ENCODE measurements at places on chromosomes 7 and 10.

DNA sequence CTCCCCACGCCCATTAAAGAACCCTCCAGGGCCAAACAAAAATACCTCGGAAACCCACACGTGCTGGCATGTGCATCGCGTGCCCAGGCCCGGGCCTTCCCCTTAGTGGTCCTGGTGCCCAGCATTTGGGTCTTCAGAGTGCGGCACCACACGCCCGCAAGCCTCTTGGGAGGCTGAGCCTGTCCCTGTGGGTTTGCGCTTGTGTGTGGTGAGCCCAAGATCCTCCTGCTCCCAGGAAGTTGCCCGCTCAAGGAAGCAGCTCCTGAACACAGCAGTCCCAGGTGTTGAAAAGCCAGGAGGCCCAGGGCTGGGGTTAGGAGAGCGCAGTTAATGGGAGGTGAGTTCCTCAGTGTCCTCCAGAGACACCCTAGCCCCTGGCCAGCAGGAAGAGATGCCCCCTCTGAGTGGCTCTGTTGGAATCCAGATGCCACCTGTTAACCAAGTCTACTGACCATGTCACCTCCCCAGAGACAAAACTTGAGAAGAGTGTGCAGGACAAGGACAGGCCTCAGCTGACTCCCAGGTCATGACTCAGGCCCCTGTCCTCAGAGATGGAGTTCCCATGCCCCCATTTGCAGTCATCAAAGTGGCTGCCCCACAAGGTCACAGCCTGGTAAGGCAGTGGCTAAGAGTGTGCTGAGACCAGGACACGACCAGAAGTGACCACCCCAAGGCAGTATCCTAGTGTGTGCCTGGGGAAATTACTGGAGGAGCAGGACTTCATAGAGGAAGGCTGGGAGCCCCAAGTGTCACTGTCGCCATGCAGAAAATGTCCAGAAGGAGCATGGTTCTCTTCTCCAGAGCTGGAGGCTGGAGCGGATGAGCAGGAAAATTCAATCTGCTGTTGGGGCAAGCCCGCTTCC, 5.2 kb downstream of the FZD9 start:
- no peak for DNase-seq

DNA sequence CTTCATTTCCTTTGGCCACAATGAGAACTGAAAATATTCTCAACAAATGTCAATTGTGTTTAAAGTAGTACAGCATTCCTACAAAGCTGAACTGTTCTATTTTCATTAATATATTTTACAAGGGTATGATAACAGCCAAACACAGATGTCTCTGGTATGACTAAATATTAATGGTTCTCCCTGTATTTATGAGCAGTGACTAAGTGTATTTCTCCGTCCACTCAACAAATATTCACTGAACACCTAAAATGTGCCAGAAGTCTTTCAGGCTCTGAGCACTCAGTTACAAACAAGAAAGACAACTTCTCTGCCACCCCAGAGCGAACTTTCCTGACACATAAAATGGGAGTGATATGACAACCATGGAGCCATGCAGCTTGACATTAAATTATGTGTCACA, 135.6 kb downstream of the VPS41 start:
- DNase-seq: no peak

DNA sequence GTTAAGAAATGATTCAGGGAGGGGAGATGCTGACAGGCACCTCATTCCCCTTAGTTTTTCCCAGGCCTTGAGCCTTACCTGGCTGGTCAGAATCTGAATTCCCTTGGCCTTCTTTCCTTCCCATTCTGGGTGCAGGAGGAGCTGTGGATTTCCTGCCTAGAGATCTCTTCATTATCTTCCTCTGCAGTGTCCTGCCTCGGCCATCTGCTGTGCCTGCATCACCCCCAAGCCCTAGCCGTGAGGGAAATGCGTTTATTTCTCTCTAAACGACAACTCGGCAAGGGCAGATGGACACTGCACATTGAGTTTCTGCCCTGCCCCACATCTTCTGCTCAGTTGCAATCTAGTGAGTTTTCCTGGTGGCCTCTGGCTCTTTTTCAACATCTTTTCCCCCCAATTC, 26.7 kb downstream of the ZCWPW1 start:
- DNase-seq: no peak

GRCh38 chr10:65518379-65518778, 1407.5 kb upstream of the LRRTM3 start:
- no peak for DNase-seq

DNA sequence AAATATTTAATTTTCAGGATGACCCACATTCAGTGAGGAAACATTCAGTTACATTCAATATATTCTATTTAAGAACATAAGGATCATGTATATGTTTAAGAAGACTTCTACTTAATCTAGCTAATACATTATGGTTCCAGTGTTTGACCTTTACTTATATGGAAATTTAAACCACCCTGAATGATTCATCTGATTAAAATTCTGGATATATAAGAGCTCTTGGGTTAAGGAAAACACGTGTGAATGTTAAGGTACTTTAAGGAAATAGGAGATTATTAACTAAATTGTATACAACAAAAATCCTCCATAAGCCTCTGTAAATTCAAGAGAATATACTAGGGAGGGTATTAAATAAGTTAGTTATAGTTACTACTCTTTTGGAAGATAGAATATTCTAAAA, 40.9 kb downstream of the HDAC9 start:
- DNase-seq: no peak
